ENCODE measurements at places on chromosomes 12 and 14.

GRCh38 chr12:116731801-116732200 is 6.1 kb downstream of the SPRING1 start:
- no peak for DNase-seq

- DNase-seq = no peak
These were observed 53.8 kb upstream of the DHRS4 start for GRCh38 chr14:23899788-23900187.

DNA sequence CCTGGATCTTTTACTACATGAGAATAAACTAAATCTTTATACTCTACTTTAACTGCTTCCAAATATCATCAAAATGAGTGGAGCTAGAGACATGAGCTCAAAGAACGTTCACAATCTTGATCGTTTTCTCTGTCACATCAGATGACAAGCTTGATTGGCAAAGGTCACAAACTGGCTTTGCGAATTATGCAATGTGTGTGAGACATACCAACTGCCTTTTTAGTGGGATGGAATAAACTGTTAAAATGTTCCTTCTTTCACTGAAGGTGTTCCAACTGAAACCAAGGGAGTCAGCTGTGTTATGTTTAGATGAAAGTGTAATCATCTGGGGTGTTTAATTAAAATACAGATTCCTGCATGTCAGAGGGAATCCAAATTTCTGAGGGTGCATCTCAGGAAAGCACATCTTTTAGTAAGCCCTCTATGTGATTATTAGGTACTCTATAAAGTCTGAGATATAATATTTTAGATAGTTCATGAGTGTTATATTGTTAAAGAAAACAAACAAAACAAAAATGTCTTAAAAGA is 21.9 kb downstream of the KITLG start:
- no peak for DNase-seq

DNA sequence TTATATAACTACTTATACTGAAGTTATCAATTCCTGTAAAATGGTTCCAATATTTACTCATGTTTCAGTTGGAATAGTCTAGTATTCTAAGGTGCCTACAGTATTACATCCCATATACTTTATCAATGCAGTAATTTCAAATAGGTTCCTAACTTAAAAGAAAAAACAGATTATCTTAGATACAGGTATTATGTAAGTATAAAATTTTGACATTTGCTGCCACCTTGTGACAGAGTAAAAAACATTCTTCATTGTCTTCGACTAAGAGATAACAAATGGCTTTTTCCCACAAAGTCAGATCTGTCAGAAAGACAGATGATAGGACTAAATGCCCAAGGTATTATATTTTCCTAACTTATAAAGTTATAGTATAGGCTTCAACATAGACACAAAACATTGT is 78.7 kb downstream of the TXNDC16 start:
- peak; percentile 34 for DNase-seq

DNA sequence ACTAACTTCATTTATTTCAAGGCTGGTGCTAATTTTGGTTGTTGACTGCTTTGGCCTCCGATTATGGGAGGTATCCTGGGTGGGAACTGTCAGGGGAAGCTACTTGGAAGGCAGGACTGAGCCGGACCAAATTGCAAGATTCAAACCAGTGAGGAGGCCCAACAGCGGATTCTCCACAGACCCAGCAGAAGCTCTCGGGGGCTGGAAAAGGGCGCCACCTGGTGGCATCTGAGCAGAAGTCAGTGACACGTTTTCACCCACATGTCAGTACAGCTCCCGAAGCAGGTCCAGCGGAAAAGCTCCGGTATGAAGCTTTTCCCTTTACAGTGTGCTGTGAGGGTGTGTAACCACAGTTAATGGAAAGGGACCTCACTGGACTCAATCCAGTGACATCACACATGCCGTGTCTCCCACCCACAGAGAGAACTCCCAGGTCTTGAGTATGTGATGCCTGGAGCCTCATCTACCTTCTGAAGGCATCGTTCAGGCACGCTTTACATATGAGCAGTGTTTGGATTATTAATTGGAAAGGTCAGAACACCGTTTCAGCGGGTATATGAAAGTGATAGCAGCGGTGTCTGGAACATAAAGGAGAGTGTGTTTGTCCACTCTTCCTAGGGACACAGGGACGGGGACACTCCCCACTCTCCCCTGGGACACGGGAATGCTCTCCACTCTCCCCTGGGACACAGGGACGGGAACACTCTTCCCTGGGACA is 3.6 kb upstream of the P2RX2 start:
- peak; percentile 64 for DNase-seq

- no peak for DNase-seq
These were observed 43.0 kb downstream of the SRRM4 start for GRCh38 chr12:119024356-119024755.

DNA sequence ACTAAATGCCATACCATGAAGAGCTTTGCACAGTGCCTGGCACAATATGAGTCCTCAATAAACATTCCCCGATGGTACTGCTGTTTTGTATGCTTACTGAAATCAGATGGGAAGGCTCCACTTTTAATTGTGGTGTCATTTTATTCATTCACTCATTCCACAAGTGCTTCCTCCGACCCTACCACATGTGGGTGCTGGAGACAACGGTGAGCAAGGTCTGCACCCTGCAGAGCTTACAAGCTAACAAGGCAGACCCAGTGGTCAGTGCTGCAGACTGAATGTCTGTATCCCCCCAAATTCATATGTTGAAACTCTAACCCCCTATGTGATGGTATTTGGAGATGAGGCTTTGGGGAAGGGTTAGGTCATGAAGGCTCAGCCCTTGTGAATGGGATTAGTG is 48.3 kb downstream of the RFX4 start:
- DNase-seq = no peak

DNA sequence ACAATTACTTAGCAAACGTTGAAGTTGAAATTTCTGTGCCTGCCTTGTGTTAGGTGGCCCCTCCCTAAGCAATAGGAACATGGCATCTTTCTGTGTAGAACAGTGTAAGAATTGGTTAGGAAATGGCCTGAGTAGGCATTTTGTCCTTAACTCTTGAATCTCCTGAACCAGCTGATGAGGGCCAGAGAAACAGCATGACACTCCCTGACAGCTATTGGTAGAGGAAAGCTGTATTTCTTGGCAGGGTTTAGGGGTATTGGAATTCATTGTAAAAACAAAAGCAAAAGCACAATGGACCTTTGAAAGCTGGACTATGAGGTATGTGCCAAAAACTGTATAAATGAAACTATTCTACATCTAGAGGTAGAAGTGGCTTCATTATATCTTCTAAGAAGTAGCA is 40.6 kb upstream of the LRTM2 start:
- DNase-seq = no peak

GRCh38 chr12:25052914-25053211 is 104.0 kb upstream of the BCAT1 start:
- DNase-seq = no peak

GRCh38 chr12:62254967-62255366 is 5.2 kb upstream of the USP15 start:
- DNase-seq = no peak

DNA sequence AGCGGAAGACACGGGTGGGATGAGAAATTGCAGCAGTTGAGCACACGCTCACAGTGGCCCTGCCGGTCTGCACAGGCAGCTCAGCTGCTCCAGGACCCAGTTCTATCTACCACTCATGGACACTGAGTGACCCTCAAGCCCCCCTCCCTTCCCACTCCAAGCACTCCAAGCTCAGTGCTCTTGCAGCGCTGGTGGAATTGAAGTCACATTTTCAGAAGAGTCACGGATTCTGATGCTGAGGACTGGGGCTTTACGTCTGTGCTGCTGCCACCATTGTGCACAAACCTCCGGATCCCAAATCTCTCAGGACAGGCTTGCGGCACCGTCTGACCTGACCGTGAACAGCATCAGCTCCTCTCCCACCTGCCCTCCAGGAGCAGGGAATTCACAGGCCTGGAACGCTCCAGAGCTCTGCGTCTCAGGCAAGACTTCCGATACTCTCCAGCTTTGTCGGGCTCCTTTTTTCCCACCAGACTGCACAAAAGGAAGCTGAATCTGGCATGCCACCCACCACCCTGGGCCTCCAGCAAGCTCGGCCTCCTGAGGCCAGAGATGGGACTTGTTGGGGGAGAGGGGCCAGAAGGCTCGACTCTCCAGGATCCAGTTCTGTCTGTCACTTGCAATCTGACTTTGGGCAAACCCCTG is 213.1 kb upstream of the RTL1 start:
- no peak for DNase-seq

GRCh38 chr12:4284306-4284705 is 10.7 kb downstream of the CCND2 start:
- DNase-seq = no peak

Data from DMS79 treated with DMSO at 0.1 percent for 48 hours (cell line).